Activated naive CD8-positive, alpha-beta T cell treated with anti-CD3 and anti-CD28 coated beads for 36 hours (primary cell): ENCODE measurements at places on chromosomes 11 and 22. TPM values are rescaled to one million over a fixed set of nuclear protein-coding genes. Genes with fewer than 3 reads are reported as not detected.

GRCh38 chr11:673866-674265 lies 21.2 kb downstream of the DEAF1 start:
- no peak for DNase-seq

DNA sequence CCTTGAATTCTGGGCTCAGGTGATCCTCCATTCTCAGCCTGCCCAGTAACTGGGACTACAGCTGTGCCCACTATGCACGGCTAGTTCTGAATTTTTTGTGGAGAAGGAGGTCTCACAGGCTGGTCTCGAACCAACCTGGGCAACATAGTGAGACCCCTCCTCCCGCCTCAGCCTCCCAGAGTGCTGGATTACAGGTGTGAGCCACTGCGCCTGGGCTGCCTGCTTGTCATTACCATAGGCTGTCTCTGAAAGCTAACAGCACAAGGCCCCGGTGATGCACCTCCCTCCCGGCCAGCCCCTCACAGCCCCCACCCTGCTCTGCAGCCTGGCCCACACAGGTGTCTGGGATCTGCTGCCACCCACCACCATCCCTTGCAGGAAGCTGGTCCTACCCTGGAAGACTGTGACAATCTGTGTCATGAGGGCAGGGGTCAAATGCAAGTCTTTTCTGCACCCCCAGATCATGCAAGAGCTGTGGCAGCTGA lies 82.4 kb downstream of the DGCR2 start:
- DNase-seq, result no peak

DNA sequence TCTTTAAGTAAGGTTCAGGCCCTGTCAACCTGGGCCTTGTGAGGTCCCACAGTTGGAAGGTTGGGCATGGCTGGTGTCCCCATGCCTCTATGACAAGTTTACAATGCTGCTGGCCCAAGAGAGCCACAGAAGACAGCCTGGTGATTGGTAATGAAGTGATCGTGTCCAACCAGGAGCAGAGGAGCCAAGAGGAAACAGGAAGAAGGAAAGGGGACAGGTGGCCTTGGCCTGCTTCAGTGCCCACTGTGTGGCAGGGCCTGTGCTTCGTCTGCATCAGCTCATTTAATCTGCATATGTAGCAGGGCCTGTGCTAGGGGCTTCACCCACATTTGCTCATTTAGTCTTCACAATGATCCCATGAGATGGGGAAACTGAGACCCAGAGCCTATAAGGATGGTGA lies 42.1 kb upstream of the CSNK2A3 start:
- no peak for DNase-seq

DNA sequence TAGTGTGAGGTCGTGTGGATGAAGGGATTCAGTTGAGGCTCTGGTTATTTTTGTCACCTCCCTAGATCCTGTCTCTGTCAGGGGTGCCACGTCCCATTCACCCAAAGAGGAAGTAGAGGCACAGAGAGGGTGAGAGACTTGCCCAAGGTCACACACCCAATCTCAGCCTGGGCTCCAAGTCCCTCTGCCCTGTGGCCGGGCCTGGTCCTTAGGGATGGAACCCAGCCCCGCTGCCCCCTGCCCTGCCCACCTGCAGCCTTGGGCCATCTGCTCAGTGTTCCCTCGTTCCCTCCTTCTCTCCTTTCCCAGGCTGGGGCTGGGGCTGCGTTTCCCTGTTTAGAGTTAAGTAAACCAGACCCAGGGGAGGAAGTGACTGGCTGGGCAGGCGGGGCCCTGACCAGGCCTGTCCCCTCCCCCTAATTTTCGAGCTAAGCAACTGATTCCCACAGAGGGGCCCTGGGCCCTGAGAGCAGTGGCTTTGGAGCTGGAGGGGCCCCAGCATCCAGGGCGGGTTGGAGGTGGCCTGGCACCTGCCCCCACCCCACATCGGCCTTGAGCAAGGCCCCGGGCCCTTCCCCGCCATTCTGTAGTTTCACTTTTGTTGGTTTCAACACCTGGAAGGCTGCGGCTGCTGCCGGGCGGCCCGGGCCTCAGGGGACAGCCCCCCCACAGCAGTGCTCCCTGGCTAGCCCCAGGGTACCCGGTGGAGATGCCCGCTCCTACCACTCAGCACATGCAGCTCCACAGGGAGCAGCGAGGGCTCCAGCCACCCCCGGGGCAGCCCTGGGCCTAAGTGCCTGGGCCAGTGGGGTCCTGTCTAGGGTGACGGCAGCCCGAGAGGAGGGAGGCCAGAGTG lies 1.5 kb downstream of the TCIRG1 start:
- peak; percentile 71 for DNase-seq

DNA sequence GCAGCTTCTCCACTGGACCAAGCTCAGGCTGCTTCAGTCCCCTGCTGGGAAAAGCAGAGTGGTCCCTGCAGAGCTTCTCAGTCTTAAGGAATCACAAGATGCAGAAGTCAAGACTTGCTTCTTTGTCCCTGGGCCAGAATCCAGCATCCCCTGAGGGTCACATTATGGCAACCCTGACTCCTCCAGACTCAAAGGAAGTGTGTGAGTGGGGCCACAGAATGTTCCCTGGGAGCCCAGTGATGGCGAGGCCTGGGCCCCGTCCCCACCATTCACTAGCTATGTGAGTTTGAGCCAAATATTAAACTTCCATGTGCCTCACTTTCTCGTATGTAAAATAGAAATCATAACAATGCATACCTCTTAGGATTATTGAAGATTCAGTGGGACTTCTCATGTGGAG lies 122.2 kb upstream of the NCAM1 start:
- DNase-seq, result no peak

The CFL1 gene
- 1,075 TPM for total RNA-seq
